ENCODE measurements at places on chromosomes 5 and 9.

DNA sequence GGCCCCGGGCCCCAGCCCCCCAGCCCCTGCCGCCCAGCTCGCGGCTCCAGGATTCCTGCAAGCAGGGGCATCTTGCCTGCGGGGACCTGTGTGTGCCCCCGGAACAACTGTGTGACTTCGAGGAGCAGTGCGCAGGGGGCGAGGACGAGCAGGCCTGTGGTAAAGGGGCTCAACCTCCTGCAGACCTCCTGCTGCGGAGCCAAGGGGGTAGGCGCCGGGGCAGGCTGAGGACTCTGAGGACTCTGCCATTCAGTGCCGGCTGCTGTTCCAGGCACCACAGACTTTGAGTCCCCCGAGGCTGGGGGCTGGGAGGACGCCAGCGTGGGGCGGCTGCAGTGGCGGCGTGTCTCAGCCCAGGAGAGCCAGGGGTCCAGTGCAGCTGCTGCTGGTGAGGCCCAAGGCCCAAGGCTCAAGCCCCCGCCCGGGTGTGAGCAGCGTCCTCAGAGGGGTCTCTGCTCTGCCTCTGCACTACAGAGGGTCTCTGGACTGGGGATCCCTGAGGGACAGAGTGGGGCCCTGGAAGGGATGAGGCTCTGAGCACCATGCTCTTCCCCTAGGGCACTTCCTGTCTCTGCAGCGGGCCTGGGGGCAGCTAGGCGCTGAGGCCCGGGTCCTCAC lies 3.4 kb downstream of the MAMDC4 start:
- DNase-seq = no peak

DNA sequence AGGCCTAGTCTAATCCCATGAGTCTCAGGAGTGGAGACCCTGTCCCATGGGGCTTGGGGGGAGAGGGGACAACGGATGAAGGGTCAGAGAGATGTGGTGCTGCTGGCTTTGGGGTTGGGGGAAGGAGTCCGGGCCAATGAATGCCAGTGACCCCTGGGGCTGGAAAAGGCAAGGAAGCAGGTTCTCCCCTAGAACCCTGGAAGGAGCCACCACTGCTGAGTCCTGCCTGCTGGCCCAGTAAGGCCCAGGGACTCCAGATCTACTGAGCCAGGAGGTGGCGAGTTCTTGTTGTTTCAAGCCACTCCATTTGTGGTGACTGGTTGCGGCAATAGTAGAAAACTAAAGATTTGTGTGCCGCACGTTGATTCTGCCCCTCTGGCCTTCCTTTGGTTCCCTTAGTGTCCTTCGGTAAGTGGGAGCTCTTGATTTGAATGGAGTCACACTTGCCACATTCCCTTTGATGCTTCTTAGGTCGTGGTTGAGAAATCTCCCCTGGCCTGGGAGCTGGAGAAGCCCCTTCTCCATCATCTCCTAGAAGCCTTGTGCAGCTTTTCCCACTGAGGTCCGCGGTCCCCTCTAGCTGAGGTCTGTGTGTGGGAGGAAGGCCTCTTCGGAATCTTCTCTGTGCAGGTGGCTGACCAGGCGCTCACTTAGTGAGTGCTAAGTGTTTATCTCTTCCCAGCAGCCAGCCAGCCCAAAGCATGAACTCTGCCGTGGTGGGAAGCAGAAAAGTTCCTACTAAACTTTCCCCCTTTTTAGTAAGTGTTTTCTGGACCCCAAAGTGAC lies 9.0 kb downstream of the FCN1 start:
- no peak for DNase-seq

- DNase-seq = no peak
Observed at GRCh38 chr9:98860871-98861293, 53.4 kb downstream of the GALNT12 start.

GRCh38 chr9:129569502-129570449 lies 51.1 kb downstream of the C9orf50 start:
- DNase-seq = no peak
